KG1 (cell line): ENCODE measurements at places on chromosomes 2 and 18.

DNA sequence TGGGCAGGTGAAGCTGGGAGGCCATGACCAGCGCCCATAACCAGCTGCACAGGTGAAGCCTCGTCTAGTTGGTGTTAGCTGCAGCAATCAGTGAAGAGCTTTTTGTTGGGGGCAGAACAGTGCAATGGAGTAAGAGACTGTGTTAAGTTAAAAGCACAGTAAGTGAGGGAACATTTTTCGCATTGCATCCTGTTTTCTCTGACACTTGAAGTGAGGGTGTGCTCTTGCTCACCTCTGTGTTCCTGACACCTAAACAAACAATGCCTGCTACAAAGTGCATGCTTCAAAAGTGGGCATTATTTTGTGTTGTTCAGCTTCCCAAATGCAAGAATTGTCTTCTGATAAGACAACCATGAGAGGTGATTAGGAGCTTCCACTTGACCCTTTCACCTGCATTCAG is 324.0 kb upstream of the ACVR2A start:
- no peak for DNase-seq

DNA sequence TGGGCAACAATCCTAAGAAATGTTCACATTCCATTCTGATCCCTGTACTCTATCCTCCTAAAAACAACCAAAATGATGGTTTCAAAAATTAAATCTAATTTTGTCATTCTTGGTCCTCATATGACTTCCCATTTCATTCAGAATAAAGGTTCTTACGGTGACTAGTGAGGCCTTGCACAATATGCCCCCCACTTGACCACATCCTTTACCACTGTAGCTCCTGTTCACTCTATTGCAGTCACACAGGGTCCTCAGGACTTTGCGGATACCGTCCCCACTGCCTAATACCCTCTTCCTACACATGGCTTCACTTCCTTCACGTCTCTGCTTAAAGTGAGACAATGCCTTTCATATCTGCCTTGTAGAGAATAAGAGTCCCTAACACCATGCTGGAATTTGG is 1058.7 kb upstream of the KLHL29 start:
- no peak for DNase-seq

DNA sequence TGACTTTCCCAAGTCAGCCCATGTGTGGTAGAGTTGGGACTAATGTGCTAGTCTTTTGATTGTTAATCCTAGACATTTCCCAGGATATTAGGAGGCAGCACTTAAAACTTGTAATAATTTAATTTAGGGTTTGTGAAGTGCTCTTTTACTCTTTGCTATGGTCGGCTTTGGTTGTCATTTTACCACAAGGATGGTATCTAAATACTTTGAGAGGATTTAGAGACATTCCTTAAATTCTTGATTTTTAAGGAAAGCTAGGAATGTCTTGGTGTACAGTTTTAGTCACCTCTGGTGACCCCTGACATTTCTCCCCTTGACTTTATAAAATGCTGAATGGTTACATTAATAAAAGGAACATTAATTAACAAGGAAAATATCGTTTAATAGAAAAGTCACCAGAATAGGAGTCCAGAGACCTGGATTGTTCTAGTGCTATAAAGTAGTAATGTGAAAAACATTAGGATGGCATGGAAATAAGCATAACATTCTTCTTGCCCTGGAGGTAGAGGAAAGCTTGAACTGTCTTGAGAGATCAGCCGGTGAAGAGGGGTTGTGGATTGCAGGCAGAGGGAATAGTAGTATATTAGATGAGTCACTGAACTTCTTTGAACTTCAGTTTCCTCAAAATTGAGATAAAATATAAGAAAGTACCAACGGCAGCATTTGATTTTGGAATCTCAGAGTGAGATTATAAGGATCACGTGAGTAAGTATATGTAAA is 209.2 kb downstream of the MCFD2 start:
- no peak for DNase-seq

GRCh38 chr2:1835581-1836201 is 91.4 kb upstream of the PXDN start:
- DNase-seq, result no peak

DNA sequence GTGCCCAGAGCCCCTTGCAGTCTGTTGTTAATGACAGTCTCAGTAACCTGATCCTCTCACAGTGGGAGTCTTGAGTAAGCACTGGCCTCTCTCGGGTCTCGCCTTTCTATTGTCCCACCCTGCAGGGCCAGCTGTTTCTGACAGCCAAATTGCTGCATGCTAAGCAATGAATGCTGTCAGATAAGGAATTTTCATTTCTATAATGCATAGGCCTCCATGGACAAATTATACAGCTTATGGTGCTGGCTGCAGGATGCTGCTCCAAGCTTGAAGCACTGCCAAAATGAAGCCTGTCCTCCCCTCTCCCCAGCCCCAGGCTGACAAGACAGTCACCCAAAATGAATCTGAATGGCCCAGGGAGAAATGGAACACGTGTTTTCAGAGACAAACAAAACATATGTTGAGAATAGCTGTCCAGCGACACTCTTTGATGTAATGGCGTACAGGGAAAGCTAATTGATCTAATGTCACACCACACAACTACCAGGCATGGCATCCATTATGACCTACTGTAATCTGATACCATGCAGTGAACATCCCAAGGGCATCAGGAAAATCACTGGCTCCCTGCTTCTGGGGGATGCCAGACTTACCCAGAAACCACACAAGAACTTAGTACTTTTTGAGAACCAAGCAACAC is 36.8 kb downstream of the ACVR1 start:
- no peak for DNase-seq
